ENCODE measurements at places on chromosomes 3 and 15. TPM values are rescaled to one million over a fixed set of nuclear protein-coding genes. Genes with fewer than 3 reads are reported as not detected.

Gene SPCS1
- 55.7 TPM for total RNA-seq

Gene DPPA2
- total RNA-seq = not detected

Gene FOXB1
- total RNA-seq = not detected

Gene CMTM7
- total RNA-seq = 2.6 TPM

Gene CHRNA7
- 0.93 TPM for total RNA-seq

Gene GP5
- not detected for total RNA-seq

Gene CKMT1B
- total RNA-seq = not detected

Gene SLC22A14
- total RNA-seq = 0.08 TPM

DNA sequence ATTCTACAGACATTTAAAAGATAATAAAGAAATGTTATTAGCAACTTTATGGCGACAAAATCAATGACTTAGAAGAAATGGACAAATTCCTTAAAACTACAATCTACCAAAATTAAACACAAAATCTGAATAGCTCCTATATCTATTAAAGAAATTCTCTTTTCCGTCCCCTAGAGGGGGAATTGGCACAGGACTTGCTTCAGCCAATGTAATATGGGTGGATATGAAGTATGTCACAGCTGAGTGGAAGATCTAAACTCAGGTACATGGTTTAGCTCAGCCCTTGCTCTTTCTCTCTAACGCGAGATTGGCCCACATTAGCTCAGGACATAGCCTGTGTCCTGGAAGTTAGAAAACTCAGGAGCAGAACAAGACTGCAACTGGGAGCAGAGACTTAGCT is 79.3 kb downstream of the DNAH12 start:
- no peak for DNase-seq

DNA sequence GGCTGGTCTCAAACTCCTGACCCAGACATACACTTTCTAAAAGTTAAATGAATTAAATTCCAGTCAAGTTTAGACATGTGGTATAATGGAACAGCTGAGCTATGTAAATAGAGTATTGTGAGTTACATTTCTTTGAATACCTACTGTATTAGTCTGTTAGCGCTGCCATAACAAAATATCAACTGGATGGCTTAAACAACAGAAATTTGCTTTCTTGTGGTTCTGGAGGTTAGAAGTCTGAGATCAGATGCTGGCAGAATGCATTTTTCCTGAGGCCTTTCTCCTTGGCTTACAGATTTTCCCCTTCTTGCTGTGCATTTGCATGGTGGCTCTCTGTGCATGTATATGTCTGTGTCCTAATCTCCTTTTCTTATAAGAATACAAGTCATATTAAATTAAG is 101.5 kb upstream of the TGFBR2 start:
- no peak for DNase-seq

DNA sequence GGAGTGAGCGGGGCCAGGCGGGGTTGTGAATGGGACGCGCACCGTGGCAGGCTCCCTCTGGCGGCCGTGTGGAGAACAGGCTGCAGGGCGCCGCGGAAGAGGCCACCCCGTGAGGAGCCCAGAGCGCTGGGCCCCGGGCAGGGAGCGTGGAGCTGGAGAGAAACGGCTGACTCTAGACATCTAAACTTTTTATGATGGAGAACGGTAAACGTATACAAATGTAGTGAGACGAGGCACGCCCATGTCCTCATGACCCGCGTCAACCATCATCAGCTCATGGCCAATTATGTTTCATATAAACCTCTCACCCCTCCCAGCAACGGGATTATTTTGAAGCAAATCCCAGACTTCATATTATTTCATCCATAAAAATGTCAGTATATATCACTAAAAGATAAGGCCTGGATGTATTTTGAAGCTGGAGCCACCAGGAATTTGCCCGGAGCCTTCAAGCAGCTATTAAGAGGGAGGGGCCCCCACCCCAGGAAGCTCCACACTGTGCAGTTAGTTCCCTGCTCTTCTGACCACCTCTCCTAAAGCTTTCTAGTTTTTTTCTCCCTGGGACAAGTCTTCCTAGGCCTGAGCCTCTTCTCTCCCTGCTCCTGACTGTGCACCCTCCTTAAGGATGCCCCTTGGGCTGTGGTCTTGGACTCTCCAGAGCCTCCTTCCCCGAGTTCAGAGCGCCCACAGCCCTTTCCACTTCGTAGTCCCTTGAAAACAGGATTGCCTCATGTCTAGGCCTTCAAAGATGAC is 149.5 kb downstream of the SMAD6 start:
- peak; percentile 91 for DNase-seq

DNA sequence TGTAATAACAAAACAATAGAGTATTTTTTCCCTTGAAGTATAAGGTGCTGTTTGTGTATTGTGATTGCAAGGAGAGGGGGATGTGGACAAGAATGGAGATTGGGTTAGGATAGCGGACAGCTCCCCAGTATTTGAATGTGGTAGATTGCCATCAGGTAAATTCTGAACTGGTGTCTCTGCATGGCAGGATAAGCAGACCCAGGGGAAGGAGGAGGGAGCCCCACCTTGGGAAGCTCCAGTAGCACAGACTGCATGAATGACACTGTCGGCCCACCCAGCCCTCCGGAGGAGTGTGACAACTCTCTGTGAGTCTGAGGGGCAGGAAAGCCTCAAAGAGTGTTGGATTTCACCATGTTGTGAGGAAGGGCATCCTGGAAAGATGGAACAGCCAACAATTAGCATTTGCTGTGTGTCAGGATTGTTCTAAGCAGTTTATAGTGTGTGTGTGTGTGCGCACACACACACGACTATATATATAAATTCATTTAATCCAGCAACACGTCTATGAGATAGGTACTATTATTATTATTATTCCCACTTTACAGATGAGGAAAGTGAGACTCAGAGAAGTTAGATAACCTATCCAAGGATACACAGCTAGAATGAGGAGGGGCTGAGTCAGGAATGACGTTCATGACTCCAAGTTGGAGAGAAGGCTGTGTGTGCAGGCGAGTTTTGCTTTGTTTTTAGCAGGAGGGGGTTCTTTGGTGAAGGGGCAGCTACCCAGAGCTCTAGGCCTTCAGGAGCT is 63.4 kb upstream of the LCTL start:
- no peak for DNase-seq

GRCh38 chr3:27669591-27669990 is 52.5 kb downstream of the EOMES start:
- no peak for DNase-seq

DNA sequence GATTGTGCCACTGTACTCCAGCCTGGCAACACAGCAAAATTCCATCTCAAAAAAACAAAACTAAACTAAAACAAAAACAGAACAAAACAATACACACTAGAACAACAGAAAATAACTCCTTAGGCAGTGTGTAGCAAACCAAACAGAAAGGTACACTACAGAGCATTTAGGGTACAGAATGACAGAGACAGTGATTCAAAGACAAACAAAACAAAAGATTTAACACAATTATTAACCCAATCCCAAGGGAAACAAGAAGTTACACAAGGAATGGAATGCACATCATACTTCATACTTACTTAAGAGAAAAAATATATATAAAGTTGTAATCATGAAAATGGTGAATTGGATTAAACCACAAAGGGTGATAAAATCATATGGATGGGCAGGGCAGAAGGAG is 12.9 kb downstream of the SLC25A20 start:
- DNase-seq = no peak

DNA sequence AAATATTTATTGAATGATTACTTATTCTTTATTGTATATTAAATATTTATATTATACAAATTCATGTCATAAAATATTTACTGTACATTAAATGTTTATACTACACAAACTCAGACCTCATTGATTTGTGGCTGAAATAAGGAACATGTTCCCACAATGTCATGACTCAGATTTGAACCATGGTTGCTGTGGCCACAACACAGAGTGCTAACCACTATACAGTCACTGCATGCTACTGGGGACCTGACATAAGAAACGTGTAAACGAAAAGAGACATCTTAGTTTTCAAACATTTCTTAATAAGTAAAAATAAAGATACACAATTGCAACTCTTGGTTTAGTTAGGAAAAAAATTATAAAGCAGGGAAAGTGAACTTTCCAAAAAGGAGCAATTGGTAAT is 99.1 kb upstream of the AGTR1 start:
- DNase-seq = no peak

DNA sequence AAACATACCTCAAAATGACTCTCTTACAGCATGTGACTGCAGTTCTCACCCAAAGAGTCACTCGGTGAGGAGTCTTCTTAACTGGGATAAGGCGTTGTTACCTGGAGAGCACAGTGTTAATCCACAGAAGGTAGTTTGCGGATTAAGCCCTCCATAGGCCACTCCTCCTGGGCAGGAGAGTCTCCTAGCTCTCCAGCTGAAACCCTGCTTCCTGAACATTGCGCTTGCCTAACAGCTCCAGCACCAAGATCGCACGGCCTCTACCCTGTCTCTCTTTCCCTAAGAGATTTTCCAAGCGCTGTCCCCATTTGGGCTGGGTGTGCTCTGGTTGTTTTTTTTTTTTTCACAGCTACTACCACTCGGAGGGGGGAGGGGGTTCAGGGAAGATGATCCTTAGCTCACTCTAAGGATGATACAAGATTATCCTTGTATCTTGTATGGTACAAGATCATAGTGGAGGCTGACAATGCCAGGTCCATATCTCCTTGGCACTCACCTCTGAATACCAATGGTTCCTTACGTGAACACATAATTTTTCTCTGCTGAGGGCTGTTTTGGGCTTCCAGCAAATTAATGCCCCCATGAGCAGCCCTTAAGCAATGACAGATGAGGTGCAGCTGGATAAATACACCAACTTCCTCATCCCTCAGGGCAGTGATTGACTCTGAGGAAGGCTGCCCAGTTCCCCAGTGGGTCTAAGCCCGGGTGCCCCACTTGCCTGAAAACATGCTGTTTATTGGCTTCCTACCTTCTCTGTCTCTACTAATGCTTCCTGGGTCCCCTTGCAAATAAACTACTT is 185.2 kb upstream of the TSC22D2 start:
- no peak for DNase-seq

- no peak for DNase-seq
Measured at GRCh38 chr3:187615630-187616029, 54.6 kb downstream of the SST start.

DNA sequence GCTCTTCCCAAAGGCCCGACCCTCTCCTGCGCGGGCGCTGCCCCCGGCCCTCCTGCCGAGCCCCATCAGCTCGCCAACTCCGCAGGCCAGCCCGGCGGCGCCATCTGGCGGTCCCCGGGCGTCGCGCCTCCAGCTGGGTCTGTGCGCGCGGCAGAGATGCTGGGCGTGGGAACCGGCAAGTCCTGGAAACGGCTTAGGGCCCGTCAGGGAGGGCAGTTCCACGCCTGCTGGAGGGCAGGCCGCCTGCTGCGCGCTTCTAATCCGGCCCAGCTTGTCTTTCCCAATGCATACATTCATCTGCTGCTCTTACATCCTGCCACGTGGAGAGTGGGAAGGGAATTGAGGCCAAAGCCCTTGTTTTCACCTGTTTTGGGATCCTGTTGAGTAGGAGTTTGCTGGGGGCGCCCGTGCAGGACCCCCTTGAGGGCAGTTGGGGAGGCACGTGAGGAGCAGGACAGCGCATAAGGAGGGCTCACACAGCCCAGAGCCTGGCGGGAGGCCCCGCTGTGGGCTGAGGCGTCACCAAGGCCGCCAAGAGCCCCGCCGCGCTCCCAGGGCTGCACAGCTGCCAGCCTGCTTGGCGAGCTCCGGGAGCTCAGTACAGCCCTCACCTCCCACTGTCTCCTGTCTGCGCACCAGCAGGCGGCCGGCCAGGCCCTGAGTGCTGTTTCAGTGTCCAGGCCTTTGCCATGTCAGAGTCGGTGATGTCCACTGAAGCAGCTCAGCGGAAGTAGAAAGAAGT is 165.6 kb downstream of the NSMCE3 start:
- DNase-seq = peak; percentile 76

GRCh38 chr3:32531010-32531647 is 28.5 kb upstream of the CMTM6 start:
- no peak for DNase-seq

GRCh38 chr3:17069754-17070153 is 185.0 kb downstream of the PLCL2 start:
- no peak for DNase-seq

DNA sequence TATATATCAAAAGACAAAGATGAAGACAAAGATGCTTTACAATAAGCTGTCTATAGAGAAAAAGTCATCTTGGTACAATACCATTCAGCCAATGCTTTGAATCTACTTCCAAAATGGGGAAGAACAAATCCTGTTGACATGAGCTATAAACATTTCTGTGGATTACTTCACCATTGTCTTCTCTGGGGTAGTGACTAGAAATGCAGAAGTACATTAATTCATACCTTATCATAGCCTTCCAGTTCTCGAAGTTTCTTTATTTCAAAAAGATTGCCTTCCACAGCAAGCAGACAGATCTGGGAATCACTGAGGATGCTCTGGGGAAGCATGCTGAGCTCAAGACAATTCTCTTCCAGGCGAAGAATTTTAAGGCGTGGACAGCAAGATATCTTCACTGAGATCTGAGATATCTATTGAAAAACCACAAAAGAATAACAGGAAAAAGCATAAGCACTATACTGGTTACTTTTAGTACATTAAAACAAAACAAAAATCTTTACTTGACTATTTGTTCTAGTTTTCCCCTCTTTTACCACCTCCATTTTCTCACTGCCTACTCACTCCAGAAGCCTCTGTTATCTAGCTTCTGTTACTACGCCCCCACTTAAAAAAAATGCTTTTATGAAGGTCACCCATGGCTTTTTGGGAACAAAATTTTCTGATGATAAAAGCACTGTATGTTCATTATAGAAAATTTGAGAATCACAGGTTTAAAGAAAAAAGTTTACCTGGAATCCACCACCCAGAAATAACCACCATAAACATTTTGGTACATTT is 3.6 kb downstream of the LRRC57 start:
- DNase-seq = no peak

DNA sequence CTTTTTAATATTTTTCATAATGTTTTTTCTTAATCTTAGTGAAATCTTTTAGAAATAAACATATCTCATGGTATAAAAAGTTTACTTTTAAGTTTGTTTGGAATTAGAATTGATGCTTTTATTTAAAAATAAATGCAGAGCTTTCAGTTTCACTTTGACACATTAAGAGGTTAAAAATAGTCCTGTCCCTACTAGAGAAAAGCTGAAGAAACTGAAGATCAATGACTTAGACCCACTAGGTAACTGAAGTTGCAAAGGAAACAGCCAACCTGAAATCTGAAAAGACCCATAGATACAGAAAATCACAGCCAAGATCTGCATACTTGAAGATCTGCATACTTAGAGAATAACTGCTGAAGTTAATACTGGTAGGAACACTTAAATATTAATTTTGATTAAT is 237.6 kb downstream of the RAP2B start:
- DNase-seq = no peak

DNA sequence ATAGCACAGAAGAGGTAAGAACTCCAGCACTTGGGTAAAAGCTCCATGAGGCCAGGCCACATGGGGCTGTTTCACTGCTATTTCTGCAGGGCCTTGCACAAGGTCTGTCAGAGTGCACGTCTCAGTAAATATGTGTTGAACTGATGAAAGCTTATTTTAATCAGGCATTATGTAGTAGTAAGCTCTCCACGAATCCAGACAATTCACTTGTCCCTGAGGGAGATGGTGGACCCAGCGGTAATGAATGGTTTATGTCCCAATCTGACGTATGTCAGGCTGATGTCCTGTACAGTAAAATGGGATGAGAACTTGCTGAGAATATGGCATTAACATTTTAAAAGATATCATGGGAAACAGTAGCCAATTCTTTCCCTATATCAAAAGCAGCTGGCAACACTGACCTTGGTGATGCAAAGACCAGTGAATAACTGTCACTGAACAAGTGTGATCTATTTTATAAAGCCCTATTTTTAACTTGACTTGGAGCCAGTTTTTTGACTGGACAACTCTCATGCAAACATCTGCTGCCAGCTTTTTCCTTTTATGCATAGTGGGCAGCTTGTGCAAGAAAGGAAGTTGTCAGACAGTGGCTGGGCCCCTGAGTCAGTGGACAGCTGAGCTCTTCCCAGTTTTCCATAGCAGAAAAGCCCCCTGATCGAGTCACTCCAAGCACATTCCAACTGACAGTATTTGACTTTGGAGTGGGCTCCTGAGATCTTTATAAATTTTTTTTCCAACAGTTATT is 519.8 kb upstream of the MDFIC2 start:
- DNase-seq = no peak

All from psoas muscle (tissue), 8 donors.